Amygdala (tissue), 56 donors: ENCODE measurements at places on chromosomes 7 and 10.

- DNase-seq, result peak; percentile 22
Observed at GRCh38 chr7:104231054-104232046, 23.5 kb upstream of the ORC5 start.

GRCh38 chr10:107477266-107477665 is 312.8 kb upstream of the SORCS1 start:
- no peak for DNase-seq

- DNase-seq, result no peak
Observed at GRCh38 chr7:151174246-151175046, 7.0 kb upstream of the GBX1 start.

DNA sequence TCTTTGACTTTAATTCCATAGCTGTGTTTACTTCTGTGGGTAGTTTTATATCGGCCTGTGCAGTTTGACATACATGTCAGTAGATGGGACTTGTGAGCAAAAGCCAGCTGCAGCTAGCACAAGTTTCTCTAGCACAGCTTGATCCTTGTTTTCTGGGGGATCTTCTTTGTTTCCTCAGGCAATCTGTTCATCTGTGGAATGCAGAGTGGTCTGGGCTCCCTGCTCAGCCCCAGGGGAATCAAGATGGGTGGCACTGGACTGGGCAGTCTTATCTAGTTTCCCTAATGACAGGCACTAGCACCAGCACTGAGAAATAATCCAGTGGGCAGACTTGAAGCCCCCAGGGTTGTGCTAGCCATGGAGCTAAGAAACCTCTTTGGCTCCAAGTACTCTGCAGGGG is 40.8 kb downstream of the CYP2C19 start:
- no peak for DNase-seq

GRCh38 chr7:108370616-108371015 is 85.6 kb downstream of the NRCAM start:
- no peak for DNase-seq

GRCh38 chr10:85490431-85490830 is 876.2 kb downstream of the GRID1 start:
- DNase-seq, result no peak

DNA sequence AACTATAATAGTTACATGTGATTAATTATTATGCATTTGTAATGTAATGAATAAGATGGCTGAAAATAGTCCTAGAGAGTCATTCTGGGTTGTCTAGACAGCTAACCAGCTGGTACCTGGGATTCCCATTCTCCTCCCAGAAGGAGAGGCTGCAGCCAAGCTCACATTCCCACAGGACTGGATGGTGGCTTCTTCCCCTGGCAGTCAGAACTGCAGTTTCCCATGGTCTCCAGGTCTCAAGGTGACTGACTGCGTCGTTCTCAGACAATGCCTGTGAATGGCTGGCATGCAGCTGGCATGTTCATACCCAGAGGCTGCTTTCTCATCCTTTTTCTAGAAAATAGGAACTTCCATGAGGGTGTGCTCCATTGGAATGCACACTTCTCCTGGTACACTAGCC is 21.3 kb downstream of the TAS2R16 start:
- DNase-seq, result no peak

DNA sequence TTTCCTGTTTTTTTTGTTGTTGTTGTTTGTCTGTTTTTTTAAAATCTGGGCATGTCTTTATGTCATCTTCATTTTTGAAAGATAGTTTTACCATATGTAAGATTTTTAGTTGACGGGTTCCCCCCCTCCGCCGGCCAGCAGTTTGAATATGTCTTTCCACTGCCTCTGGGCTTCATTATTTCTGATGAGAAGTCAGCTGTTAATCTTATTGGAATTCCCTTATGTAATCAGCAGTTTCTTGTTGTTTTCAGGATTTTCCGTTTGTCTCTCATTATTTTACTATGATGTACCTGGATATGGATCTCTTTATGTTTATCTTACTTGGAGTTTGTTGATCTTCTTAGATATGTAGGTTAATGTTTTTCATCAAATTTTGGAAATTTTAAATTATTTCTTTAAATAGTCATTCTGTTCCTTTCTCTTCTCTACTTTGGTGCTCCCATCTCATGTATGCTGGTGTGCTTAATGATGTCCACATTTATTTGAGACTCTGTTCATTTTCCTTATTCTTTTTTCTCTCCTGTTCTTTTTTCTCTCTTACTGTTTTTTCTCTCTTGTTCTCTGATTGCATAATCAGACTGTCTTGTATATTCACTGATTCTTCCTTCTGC is 9.7 kb downstream of the EXOC6 start:
- DNase-seq, result no peak

GRCh38 chr7:93327006-93327633 is 95.0 kb downstream of the VPS50 start:
- no peak for DNase-seq

GRCh38 chr7:14850039-14850438 is 52.5 kb downstream of the DGKB start:
- no peak for DNase-seq

DNA sequence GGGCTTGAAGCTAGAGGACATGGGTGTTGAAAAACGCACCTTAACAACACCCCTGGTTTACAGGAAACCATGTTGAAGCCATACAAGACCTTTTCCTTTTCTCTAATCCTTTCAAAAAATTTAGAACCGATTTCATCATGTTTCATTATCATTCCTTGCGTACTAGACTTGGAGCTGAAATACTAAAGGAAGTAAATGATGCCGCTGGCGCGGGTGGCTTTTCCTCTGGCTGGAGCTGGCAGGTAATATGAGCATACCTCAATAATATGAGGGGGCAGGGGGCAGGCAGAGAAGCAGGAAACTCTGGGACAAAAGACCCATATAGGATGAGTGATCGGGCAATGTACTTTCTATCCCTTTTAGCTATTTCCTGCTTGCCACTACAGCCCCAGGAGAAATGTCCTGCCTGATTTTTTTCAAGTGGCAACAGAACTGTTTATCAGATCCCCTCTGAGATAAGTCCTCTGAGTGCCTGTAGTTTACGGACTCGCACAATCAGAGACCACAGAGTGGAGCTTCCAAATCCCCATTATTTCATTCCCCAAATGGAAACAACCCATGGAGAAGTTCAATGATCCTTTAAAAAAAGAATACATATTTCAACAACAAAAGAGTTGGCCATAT is 450.1 kb downstream of the KCNMA1 start:
- DNase-seq, result no peak

GRCh38 chr10:33133557-33133956 is 175.5 kb upstream of the ITGB1 start:
- no peak for DNase-seq

GRCh38 chr10:29141761-29142160 is 147.1 kb upstream of the LYZL1 start:
- DNase-seq, result no peak

DNA sequence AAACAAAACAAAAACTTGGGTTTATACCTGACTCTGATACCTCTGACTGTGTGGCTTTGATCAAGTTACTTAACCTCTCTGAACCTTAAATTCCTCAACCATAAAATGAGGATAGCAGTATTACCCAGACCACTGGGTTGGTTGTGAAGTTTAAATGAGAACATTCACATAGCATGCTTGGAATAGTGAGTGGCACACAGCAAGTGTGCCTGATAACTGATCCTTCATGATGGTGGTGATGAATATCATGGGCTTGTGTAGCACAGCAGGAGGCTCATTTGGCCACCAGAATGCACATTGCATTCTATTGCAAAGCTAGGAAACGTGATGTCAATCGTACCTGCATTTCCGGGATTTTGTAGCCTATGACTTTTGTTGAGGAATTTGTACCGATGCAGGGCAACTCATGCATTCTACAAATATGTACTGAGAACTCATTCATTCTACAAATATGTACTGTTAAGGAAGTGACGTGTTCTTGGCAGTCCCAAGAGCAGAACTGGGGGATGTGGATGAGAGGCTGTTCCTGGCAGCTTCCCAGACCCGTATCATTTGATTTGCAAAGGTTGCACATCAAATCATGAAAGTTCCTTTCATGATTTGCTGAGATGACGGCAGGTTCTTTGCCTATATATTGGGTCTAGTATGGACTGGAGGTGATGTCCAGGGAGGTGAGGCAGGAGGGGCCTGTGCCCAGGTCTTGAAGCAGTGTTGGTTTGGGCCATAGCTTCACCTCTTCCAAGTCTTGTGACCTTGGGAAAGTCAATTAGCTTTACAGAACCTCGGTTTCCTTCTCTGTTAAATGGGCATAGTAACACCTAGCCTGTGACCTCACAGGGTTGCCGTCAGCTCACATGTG is 94.6 kb upstream of the SMNDC1 start:
- DNase-seq, result no peak

- DNase-seq, result no peak
Observed at GRCh38 chr10:89798092-89798491, 96.7 kb downstream of the KIF20B start.

- DNase-seq, result no peak
Observed at GRCh38 chr10:5953676-5954075, 23.7 kb downstream of the IL15RA start.

GRCh38 chr10:60914690-60915141 is 29.3 kb downstream of the RHOBTB1 start:
- no peak for DNase-seq

DNA sequence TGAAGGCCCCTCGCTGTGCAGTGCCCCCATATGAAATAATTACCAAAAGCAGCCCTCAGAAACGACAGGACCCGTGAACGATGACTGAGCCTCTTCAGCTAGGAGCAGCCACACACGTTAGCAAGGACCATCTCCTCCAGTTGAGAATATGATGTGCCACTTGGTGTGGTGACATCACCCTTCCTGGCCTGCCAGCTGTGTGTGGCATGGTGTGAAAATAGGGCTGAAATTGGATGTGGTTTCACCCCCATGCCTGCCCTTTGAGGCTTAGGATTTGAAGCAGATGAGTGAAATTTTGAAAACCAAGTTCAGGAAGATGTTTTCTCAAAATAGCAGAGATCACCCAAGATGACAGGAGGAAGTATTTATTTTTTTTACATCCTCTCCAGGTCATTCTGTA is 49.1 kb upstream of the BTBD16 start:
- no peak for DNase-seq

GRCh38 chr10:119025336-119025735 is 4.2 kb upstream of the NANOS1 start:
- DNase-seq, result no peak

DNA sequence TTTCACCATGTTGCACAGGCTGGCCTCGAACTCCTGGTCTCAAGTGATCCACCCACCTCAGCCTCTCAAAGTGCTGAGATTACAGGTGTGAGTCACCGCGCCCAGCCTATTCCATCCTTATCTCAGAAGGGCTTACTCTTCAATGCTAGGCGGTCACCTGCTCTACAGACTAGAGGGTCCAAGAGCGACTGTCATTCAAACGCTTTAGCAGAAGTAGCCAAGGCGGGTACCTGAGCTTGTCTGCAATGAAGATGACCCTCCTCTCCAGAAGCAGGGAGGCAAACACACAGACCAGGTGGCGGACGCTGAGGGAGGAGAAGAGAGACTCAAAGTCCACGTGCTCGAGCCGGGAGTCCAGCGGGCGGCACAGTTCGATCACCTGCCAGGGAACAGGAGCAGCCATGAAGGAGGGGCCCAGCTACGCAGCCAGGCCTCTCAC is 65.1 kb upstream of the MKRN1 start:
- no peak for DNase-seq

GRCh38 chr7:73901823-73902597 is 41.1 kb downstream of the TMEM270 start:
- no peak for DNase-seq

DNA sequence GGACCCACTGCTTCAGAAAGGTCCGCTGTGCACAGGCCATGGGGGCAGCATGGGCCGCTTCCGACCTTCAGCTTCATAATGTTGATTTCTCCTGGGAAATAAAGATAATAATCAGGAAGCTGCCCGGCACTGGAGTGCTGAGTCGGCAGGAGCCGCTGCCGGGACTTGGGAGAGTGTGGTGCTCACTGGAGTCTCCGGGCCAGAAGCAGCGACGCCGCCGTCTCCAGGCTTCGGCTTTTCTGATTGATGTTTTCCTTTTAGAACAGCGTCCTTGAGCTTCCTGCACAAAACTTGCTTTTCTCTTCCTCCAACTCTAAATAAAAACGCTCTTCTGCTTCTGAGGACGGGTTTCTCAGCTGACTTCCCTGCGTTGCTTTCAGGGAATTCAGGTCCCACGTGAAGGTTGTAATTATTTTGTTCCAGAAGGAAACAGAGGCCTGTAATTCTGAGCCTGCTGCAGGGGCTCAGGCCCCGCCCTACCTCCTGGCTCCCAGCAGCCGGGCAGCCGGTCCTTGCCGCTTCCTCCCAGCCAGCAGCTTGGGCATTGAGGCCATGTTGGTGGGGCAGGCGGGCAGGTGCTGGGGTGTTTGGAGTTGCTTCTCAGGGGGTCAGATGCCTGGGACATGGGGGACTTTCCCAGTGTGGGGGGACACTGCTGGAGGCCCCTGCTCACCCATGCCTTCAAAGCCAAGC is 14.7 kb downstream of the PWWP2B start:
- DNase-seq, result no peak

DNA sequence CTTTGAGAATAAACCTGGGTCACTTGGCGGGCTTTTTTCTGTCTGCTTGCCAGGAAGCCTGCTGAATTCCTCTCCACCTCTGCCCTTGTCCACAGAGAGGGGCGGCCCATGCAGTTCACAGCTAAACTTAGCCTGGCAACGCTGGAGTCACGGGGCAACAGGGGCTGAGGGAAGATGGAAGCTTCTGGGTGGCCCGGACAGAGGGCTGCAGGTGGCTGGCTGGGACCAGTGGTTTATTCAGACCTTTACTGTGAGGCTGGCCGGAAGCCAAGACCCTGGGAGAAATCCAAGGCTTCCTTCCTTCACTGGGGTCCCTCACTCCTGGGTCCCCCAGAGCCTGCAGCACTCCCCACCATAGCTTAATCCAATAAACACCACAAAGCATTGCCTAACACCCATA is 17.0 kb downstream of the ITPRIP start:
- no peak for DNase-seq

DNA sequence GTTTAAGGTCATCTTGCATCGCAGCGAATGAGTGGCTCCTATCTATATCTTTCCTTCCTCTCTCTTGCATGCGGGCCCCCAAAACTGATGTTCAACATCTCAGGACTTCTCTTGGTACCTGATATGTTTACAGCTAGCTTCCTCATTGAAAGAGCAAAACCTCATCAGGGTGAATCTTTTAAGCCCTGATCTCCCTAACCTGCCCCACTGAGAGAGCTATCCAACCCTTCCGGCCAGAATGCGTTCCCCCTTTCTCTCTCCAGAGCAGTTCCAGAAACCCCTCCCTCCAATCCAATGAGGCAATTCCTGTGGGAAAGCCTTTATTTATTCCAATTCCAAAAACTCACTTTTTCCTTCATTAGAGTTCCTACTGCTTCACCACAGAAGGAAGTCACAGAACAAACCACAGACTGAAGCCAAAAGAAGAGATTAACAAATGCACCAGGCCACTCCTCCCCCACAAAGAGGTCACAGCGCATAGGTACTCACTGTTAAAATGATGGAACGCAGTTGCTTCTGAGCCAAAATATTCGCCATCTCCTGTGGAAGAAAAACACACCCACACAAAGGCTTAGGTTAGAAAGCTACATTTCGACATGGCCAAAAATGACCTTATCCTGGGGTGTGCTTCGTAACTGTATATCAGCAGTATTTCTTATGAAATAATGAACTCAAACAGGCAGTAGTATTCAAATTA is 232.4 kb downstream of the ELMO1 start:
- no peak for DNase-seq
